ENCODE measurements at places on chromosomes 2 and 18.

GRCh38 chr18:50410894-50411293 is 36.0 kb downstream of the SKA1 start:
- DNase-seq: no peak

DNA sequence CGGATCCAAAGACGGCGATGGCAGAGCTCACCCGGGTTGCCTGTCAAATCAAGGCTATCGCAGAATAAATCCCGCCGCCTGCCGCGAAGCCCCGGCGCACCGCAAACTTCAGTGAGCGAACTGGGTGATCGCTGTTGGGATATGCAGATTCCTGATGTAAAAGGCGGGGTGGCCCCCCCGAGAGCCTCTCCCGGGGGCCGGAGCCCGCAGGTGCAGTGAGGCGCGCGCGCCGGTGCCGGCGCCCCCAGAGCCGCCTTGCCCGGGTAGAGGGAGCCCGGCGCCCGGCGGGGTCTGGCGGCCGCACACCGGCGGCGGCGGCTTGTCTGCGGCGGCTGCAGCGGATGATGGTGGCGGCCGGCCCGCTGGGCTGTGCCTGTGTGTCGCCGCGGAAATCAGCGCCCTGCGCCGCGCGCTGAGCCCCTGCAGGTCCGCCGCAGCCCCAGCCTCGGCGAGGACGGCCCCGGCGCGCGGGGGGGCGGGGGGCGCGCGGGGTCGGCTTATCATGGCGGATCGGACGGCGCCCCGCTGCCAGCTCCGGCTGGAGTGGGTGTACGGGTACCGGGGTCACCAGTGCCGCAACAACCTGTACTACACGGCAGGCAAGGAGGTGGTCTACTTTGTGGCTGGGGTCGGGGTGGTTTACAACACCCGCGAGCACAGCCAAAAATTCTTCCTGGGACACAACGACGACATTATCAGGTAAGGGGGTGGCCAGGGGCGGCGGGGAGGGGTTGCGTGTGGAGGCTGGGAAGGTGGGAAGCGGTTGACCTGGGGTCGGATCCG is 1.3 kb downstream of the EML6 start:
- no peak for DNase-seq

DNA sequence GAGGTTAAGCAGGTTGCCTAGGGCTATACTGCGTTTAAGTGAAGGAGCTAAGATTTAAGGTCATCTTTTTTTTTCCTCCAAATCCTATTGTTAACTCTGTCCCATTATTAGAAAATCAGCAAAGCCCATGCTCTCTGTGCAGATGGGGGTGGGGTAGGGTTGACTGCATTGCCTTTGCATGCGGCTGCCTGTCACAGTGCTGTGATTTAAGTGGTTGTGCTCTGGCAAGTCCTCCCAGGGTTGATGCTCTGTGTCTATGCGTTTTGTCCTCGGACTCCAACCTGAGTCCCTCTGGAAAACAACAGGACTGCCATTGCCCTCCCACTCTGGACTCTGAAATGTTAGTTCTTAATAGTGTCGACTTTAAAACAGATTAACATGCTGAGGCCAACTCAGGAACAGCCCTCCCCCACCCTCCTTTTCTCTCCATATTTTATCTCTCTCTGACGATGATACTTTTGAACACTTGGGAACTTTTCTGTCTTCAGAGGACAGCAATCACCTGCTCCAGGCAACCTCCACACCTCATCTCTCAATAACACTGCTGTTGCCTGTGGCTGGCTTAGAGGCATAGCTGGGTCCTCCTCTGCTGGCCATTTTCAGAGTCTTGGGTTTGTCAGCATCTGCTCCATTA is 5.8 kb downstream of the FHOD3 start:
- no peak for DNase-seq

DNA sequence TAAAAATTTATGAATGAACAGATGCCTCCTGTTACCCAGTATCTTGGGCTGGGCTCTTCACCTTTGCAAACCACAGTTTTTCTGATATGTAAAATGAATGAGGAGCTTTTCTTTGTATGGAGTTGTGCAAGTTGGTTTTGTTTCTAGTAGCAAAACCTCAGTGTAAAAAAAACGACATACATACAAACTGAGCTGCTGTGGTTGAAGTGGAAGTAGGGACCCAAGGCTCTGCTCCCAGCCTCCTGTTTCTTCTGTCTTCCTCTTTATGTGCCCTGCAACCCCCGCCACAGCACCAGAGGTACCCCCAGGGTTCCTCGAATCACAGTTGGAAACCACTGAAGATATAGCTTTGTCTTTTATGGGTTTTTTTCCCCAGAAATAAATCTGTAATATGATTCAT is 118.1 kb downstream of the MYO1B start:
- DNase-seq: no peak

All from activated T-helper 1 cell treated with anti-CD3 and anti-CD28 coated beads, Interleukin-2, amount 50 U/mL, for 16 hours (primary cell).